Stimulated activated CD8-positive, alpha-beta memory T cell treated with anti-CD3 and anti-CD28 coated beads, Interleukin-4, amount 100 ng/mL, for 1 hour (primary cell): ENCODE measurements at places on chromosomes 5 and 9.

DNA sequence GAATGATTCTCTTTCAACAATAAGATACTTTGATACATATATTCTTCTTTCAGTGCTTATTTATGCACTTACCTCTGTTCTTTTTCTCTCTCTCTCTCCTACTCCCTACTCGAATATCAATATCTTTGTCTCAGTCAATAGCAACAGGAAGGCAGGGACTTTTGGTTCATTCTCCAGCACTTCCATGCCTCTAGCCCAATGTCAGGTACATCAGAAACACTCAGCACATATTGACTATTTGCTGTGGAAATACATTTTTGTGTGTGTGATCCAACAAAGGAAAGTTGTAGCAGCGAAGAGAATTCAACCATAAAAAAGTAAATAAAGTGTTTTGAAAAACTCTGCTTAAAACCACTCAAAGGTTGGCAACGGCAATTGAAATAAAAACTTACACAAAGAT lies 12.6 kb downstream of the DIRAS2 start:
- no peak for DNase-seq

DNA sequence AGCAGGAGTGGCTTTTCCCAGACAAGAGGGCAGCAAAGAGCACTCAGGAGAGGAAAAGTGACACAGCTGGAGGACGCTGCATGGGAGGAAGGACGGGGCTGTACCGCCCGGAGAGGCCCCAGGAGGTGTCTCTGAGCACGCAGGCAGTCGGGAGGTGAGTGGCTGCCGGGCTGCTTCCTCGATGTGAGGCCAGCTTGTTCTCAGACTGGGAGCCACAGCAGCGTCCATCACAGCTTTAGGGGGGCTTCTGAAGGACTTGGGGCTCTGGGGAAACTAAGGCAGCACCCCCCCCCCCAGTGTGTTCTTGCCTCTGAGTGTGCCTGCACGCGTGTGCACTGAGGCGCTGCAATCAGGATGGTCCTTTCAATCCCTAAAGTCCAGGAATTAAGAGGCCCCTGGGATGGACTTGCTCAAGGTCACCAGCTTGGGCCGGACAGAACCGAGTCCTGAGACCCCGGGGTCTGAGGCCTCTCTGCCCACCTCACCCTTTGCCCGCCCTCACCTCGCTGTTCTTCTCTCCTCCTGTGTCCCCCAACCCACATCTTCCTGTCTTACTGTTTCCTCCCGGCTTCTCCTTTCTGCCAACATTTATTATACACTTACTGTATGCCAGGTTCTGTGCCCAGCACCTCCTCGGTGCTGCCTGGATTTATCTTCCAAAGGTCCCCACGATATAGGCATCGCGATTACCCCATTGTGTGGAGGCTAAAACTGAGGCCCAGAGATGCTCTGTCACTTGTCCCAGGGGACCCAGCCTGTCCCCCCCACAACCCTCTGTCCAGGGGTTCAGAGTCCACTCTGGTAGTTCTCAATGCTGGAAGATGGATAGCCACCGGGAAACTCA lies 32.9 kb downstream of the FAM163B start:
- DNase-seq: no peak

DNA sequence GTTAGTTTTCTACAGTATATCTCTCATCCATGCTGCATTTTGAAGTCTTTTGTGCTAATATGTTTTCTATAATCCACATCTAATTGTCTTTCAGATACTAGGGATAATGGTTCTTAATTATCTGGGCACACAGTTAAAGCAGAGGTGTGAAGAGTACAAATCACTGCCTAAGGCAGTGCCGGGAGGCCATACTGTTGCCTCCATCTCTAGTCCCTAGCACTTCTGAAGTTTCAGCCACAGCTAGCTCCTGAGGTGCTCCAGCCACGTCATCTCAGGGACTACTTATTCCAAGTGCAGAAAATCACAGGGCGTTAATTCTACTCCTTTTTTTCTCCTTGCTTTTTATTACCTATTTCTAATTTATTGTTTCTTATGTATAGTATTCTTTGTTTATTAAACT lies 760.0 kb upstream of the FAM174A start:
- DNase-seq: no peak

GRCh38 chr9:128393970-128394369 lies 22.8 kb downstream of the URM1 start:
- DNase-seq: no peak

DNA sequence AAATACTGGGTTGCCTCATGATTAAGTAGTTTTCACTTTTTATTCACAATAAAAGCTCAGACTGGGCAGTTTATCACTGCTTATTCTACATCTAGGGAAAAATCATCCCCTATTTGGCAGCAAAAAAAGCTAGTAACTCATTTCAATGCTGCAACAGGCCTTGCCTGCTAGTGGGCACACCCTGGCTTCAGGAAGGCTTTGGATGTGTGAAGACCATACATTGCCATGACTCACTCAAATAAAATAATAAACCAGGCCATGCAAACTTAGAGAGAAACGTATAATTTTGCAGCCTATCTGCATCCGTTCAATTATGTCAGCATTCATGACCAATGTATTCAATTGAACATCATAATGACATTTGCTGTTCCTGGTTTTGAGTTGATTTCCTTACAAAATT lies 402.9 kb downstream of the PIK3R1 start:
- no peak for DNase-seq

- no peak for DNase-seq
Observed at GRCh38 chr9:75184471-75184870, 96.2 kb downstream of the OSTF1 start.

- DNase-seq: no peak
Observed at GRCh38 chr9:95516734-95517558, at the start of gene PTCH1. TSS of gene PTCH1 (minus strand) at chr9:95516971.

DNA sequence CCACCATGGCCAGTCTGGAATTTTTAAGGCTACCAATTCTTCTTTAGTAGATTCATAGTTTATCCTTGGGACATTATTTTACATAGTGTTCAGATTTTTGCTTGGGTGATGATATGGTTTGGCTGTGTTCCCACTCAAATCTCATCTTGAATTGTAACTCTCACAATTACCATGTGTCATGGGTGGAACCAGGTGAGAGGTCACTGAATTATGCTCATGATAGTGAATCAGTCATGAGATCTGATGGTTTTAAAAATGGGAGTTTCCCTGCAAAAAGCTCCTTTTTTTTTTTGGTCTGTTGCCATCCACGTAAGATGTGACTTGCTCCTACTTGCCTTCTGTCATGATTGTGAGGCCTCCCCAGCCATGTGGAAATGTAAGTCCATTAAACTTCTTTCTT lies 163.9 kb downstream of the GABRG2 start:
- no peak for DNase-seq

DNA sequence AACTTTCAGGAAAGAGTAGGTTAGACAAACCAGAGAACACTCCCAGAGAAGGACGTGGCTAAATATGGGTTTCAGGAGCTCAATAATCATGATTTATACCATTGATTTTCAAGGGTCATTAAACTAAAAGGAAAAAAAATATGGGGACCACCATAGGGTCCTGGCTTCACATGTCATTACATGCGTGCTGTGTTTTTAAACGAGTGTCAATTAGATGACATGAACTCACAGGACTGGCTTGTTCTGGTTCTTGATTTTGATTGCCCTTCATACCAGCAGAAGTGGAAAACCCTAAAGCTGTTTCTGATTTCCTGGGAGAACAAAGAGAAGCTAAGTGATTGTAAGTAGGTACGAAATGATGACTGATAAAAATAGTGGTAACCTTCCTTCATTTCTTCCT lies 5.8 kb downstream of the ACOT12 start:
- DNase-seq: no peak

DNA sequence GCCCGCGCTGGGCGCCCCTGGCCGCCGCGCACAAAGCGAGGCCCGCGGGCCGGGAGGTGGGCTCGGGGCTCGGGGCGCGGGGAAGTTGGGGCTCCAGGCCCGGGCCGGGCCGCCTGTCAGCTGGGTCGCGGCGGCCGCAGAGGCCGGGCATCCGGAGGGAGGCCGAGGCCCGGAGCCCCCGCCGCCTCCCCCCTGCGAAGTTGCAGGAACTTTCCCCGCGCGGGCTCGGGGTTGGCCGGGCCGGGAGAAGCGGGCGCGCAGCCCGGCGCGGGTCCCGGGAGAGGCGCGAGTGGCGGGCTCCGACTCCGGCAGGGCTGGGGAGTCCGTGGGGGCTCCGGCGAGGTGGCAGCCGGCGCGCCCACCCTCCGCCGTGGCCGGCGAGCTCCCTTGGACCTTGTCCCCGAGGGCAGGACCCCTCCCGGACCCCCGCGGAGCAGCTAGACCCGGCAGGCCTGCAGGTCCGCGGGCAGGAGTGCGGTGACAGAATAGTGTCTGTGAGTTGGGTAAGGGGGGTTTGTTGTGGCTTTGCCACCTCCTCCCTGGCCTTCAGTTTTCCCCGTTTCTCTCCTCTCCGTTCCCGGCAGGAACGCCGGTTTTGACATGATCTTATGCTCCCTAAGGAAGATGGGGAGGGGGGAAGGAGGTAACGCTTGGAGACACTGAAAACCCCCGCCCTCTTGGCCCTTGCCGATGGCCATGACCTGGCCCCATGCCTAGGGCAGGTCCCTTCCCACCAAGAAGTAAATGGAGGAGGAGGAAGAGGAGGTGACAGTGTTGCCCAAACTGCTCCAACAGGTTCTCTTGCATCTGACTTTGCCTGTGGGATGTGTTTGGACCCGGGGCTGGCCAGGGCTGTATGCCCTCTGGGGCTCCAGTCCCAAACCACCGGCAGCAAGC lies 942 bp downstream of the PHF2 start:
- DNase-seq: no peak

DNA sequence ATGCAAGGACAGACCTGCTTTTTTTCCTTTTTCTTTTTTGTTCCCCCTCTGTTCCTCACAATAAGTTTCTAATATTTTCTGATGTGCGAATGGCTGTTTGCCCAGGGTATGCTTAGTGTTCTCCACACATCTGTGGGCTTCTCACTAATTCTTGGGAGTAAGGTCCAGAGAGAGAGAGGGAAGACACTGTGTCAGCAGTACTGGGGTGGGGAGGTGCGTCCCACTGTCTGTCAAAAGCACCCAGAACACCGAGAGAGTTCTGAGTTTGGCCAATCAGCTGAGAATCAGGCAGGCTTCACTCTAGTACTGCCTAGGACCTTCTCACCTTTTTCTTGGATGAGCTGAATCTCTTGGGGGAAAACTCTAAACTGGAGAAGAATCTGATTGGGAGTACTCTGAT lies 61.8 kb downstream of the ELL2 start:
- no peak for DNase-seq

DNA sequence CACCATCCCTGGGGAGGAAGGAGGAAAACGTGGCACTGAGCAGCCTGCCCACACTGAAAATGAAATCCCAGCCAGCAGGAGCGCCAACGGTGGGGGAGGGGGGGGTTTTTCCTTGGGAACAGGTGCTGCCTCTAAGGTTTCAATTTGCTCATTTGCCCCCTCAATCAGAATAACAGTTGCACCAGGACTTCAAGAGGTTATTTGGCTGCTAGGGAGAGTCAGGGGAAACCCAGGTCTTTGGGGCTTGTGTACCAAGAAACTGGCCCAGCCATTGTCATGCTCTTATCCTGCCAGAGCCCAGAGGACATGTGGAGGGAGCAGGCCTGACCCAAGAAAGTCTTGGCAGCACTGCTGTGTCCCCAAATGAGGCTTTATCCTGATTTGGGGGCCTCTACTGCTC lies 66.5 kb downstream of the NDFIP1 start:
- DNase-seq: no peak

GRCh38 chr5:143695941-143696340 lies 116.0 kb upstream of the HMHB1 start:
- DNase-seq: no peak

GRCh38 chr5:31682025-31682424 lies 43.1 kb downstream of the PDZD2 start:
- DNase-seq: no peak

- DNase-seq: no peak
Observed at GRCh38 chr5:40831346-40832210, 3.4 kb downstream of the RPL37 start.

- no peak for DNase-seq
Observed at GRCh38 chr5:134541736-134542376, 16.4 kb downstream of the JADE2 start.

DNA sequence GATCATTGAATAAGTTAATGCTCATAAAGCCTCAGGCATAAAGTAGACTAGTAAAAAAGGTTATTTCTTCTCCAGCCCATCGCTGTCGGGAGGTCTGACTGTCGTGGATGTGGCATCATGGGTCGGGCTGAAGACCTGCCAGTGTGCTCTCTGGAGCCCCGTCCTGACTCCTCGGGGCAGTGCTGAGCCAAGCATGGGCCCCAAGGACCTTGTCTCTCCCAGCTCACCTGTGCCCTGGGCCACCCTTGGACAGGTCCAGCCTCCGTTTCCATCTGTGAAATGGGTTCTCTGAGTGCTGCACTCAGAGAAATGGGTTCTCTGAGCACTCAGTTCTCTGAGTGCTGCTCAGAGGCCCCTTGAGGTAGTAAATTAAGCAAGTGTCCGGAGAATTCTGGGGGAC lies 269.0 kb downstream of the GADD45G start:
- no peak for DNase-seq

DNA sequence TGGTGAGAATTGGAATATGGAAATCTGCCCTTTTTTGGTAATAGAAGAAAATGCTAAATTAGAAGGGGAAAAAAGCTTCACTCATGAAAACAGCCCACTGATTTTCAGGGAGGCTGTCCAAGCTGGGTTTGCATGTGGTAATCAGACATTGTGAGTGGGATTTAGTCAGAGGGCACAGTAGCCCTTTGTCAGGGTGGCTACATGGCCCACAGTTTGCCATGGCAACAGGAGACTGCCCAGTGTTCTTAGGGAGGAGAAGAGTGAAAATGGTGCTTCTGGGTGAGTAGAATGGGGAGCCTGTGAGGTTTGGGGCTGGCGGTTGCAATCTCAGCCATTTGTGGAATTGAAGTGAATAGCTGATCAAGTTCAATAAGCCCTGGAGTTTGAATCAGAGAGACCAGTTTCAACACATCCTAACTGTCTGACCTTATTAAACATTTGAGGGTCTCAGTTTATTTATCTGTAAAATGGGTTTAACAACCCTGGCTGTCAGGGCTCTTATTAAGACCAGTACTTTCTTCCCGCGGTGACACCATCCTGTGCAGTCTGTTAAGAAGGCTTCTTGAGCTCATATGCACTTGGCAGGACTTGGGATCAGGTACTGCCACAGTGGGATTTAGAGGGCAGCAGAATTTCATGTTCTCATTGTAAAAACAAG lies 107.6 kb upstream of the TNC start:
- no peak for DNase-seq

GRCh38 chr5:32109236-32109635 lies 64.9 kb downstream of the GOLPH3 start:
- DNase-seq: no peak

GRCh38 chr9:7534211-7534935 lies 265.2 kb downstream of the DMAC1 start:
- no peak for DNase-seq

DNA sequence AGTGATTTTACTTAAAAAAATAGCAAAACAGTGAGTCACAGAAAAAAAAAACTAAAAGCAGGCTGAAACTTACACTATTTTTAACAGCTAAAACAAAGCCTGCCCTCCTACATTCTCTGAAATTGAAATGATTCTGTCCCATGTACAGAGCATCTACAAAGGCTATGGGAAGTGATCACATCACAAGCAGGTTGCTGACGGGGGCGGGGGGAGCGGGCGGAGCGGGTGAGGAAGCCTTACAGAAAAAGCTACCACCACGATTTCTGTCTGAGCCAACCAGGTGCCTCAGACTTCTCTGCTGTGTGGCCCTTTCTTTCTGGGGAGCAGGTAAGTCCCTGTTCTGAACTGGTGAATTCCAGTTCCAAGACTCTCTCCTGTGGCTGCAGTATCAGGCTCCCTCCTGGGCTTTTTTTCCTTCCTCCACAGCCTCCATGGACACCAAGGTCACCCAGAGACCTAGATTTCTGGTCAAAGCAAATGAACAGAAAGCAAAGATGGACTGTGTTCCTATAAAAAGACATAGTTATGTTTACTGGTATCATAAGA lies 104.9 kb downstream of the ANKRD18B start:
- DNase-seq: no peak
